ENCODE measurements at places on chromosomes 3 and 15. TPM values are rescaled to one million over a fixed set of nuclear protein-coding genes. Genes with fewer than 3 reads are reported as not detected.

FGF12 gene
- total RNA-seq: 0.12 TPM

NANOGP8 gene
- total RNA-seq: not detected

FOXB1 gene
- total RNA-seq: not detected

SCAANT1 gene
- not detected for total RNA-seq

LOXL1 gene
- total RNA-seq: 204 TPM
